ENCODE measurements at places on chromosomes 4 and X.
A peak's percentile ranks its signal among the peaks of the same experiment; 100 is the strongest.

GRCh38 chr4:41653523-41653922, 95.0 kb downstream of the PHOX2B start:
- DNase-seq: no peak

GRCh38 chr4:81808011-81808672, 336.4 kb upstream of the RASGEF1B start:
- DNase-seq: no peak

DNA sequence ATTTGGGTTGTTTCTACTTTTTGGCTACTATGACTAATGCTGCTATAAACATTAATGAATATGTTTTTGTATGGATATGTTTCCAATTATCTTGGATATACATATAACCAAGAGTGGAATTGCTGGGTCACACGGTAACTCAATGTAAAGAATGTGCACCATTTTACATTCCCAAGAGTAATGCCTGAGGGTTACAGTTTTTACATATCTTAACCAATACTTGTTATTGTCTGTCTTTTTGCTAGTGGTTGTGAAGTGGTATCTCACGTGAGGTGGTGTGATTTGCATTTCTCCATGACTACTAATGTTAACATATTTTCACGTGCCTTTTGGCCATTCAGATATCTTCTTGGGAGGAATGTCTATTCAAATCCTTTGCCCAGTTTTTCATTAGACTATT, 200.3 kb upstream of the MAB21L2 start:
- no peak for DNase-seq

- DNase-seq: no peak
These were observed 129.5 kb downstream of the LARP7 start for GRCh38 chr4:112766422-112766821.

GRCh38 chr4:83074086-83074704, 39.2 kb downstream of the COPS4 start:
- no peak for DNase-seq

DNA sequence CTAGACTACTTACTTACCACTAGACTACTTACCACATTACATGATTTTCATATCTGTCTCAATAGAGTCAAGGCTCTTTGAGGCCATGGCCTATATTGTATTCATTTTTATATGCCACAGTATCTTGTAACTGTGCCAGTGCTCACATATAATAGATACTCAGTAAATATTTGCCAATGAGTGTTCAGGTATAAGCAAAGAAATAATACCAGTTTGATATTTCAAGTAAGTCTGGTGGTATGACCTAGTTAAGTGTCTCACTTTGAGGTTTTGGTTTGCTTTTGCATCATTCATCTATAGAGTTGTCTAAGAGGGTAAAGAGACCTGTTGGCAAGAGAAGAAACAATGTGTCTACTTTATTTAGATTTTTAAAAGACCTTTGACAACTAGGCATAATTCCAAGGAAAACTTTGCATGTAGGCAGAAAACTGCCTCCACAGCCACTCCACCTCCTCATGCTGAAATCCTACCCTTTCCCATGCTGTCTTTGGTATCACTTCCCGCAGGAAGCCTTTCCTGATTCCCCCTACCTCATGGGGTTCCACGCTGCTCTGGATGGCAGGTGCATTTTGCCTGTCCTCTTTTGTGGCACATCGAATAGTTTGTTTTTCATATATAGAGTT, 91.3 kb upstream of the KLHL13 start:
- DNase-seq: no peak

- no peak for DNase-seq
These were observed 6.3 kb downstream of the SLC49A3 start for GRCh38 chr4:682490-683172.

DNA sequence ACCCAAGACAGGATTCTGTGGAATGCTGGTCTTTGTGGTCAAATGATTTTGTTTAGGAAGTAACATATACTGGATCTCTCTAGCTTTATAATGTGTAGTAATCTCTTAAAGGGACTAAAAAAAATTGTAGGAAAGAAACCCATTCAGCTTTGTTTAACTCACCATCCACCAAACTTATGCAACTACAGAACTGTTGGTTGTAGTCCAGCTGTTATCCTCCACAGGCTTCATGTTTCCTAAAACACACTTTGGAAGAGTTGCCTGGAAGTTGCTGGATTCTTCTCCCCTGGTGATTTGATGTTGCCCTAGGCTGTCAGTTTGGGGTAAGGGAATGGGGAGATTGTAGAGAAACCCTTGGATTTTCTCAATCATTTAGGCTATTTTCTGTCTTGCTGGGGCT, 89.3 kb downstream of the RLIM start:
- DNase-seq: no peak

GRCh38 chrX:133417364-133417763, 2.1 kb upstream of the GPC4 start:
- DNase-seq: no peak

DNA sequence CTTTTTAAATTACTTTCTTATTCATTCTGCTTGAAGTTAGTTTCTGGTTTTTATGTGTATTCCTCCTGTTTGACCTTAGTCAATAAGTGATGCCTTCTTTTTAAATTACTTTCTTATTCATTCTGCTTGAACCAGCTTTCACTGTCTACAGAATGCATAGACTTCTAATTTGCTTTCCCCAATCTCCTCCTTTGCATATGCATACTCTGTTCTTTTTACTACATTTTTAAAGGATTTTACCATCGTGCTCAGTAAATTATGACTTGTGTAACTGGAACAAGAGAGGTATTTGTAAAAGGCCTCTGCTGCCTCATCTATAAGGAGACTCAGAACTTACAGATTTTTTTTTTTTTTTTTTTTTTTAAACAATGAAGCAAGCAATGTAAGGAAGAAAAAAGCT, 228.7 kb downstream of the PPP3CA start:
- DNase-seq: no peak

DNA sequence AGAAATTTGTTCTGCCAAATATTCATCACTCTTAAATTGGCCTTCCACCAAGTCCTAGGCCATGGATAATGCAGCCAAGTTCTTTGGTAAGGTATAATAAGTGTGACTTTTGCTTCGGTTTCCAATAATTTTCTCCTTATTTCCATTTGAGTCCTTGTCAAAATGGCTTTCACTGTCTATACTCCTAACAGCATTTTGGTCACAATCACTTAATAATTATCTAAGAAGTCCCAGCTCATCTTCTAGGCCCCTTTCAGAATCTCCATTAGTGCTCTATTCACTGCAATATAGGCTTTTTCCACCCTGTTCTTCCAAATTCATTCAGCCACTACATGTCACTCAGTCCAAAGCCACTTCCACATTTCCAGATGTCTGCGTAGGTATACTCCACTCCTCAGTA, 51.0 kb upstream of the SPIN4 start:
- no peak for DNase-seq

DNA sequence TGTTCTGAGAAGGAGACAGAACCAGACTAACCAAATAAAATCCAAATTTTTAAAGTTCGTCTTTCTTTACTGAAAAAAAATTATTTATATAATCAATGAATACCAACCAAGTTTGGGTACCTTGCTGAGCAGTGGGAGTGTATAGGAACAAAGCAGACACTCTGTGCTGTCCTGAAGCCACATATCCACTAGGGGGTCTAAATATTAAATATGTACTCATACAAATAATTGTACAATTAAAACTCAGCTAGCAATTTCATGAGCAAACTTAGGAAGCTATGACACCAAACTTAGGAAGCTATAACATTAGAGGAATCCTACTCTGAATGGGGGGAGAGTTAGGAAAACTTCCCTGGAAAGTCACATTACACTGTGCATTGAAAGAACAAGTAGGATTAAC, 582.0 kb upstream of the EPHA5 start:
- DNase-seq: no peak

GRCh38 chr4:112968451-112969159, 80.8 kb upstream of the ANK2 start:
- DNase-seq: no peak

DNA sequence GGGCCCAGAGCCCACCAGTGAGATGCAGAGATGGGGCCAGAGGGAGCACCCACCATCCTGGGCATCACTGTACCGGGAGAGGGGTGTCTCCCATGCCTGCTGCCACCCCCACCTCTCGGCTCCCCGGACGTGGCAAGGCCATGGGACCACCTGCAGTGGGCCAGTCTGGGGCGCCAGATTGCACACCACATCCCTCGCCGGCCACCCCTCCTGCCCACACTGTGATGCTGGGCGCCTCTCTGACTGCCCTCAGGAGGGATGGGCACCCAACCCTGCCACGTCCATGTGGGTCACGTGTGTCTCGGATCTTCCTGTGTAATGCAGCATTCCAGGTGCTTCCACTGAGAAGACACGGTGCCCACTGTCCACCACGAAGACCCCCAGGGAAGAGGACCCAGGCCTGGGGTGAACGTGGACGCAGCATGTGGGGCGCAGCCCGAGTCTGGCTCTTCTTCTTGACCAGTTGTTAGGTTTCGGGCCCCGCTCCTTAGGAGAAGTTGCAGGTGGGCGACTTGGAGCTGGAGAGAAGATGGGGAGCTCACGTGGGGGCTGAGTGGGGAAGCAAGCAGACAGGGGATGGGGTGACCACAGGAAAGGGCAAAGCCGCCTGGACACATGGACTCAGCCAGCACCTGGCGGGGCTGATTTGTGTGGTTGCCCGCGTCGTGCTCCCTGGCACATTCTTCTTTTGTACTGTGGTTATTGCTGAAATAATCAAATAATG, 47.7 kb downstream of the ZFYVE28 start:
- no peak for DNase-seq

- no peak for DNase-seq
These were observed 49.6 kb upstream of the ATXN3L start for GRCh38 chrX:13369256-13370030.

DNA sequence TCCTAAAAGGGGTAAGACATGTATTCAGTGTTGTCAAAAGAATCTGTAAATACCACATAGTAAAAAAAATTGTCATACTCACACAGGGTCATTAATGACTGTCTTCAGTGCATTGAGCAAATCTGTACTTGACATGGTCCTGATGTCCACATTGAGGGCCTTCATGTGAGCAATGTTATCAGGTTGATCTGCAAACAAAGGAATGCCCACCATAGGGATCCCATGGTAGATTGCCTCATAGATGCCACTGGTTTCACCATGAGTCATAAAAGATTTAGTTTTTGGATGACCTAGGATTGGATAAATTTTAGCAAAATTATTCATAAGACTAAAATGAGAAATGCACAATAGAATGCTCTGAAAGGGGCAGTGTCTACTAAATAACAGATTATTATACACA, 38.1 kb upstream of the UGT2B15 start:
- DNase-seq: no peak

DNA sequence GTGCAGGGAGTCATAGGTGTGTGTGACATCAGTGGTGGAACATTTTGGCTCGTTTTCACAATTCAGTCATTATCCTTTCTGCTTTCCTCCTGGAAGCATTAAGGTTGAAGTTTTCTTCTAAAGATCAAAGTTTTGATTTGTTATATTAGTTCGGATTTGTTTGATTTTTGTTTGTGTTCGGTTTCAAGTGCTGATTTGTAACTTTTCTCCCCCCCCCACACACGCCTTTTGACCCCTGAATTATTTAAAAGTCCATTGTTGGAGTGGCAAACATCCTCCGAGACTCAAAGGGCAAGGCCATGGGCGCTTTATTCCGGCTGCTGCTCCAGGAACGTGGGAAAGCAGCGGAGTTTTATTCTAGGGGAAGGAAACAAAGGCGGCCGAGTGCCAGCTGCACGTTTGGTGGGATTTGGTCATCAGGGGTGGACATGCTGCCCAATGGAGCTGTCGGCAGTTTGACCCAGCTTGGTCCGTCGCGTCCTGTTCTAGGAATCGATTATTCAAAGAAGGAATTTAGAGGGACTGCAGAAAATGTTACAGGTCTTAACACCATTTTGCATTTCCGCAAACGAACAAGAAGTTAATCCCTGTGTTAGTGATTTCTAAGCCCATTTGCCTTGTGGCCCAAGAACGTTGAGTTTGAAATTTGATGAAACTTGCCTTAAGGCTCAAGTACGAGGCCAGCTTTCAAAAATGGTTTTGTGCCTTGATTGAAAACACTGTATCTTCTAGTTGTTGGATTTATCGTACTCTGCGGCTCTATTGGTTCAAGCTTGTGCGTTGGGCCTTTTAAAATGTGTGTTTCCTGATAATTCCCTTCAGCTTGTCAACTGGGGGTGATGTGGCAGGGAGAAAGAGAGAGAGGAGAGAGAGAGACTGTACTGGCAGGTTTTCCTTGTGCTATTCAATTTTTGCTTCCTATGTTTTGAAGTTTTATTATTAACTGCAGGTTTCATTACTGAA, 565 bp upstream of the ZNF41 start:
- no peak for DNase-seq

- DNase-seq: no peak
These were observed 37.0 kb downstream of the SH2D1A start for GRCh38 chrX:124383354-124383753.

GRCh38 chrX:131977619-131978018, 45.5 kb upstream of the STK26 start:
- no peak for DNase-seq

DNA sequence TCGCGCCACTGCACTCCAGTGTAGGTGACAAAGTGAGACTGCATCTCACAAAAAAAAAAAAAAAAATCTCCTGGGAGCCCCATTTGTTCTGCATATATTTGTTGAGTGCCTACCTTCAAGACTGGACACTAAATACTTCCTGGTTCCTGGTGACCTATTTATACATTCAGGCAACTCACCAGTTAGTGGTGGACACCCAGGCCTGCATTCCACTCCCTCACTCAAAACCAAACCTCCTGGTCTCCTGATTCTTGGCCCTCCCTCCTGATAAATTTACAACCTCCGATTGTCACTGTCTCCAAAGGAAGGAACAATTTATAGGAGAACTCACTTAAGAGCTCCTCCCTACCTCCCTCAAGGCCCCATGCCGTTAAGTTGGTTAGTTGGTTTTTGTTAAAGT, 3.1 kb downstream of the SYAP1 start:
- no peak for DNase-seq

- no peak for DNase-seq
These were observed 99.2 kb upstream of the DDIT4L start for GRCh38 chr4:100289530-100289888.

DNA sequence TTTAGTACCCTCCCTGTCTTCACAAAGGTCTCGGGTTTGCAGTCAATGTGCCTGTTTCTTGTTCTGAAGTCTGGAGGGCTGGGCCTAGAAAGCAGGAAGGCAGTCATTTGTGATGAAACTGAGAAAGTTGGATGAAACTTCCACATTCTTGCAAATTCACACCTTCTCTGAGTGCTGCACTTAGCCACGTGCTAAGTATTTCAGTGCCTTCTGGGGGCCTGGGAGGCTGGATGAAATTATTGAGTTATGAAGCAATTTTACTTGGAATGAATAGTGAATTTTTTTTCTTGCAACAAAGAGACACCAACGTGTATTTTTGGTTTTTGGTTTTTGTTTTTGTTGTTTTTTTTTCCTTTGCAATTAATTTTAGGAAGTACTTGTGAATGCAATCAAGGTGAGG, 71.2 kb downstream of the MSX1 start:
- no peak for DNase-seq

GRCh38 chrX:18354369-18355223, at the start of gene SCML2:
SCML2 (minus strand) TSS chrX:18354688; CDS start chrX:18334071, 20,617 bp downstream.
- peak; percentile 17 for DNase-seq

GRCh38 chr4:54657551-54658251, at the start of gene KIT:
KIT (plus strand) TSS chr4:54657957; CDS start chr4:54658015, 58 bp downstream.
- DNase-seq: no peak

GRCh38 chr4:169744601-169745000, 13.1 kb downstream of the HPF1 start:
- no peak for DNase-seq

- no peak for DNase-seq
These were observed 31.2 kb upstream of the RAB40A start for GRCh38 chrX:103550415-103551051.

All from activated CD8-positive, alpha-beta memory T cell treated with anti-CD3 and anti-CD28 coated beads for 1 hour (primary cell).